ENCODE measurements at places on chromosomes 1 and 21.

DNA sequence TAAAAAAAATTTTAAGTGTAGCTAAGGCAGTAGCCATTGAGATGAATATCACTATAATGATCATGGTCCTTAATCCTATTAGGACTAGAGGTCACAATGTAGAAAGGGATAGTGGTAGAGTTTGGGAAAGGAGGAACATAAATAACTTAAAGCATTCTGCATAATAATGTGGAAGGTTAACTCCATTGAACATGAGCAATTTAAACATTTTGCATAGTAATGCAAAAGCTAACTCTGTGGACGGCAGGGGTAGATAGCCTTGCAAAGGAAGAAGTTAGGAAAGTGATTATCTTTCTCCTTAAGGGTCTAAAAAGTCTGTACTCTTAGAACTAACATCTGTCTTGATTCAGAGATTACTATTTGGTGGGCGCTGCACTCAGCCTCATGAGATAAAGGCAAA is 39.0 kb upstream of the DENND1B start:
- DNase-seq, result no peak

DNA sequence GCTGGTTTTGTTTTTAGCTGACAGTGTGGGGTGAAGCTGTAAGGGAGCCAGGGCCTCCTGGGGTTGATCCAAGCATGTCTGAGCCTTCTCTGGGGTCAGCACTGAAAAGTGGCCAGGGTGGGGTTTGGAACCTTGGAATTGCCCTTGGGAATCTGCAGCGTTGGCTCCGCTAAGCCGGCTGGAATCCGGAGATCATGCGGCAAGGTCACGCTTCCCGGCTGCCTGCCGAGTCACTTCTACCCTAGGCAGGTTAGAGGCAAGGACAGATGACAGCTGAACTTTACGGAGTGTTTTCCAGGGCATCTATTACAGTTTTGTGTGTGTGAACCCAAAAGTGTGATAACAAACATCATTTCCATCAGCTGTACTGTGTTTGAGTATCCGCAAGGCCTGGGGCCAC is 17.1 kb downstream of the ABCG1 start:
- no peak for DNase-seq

DNA sequence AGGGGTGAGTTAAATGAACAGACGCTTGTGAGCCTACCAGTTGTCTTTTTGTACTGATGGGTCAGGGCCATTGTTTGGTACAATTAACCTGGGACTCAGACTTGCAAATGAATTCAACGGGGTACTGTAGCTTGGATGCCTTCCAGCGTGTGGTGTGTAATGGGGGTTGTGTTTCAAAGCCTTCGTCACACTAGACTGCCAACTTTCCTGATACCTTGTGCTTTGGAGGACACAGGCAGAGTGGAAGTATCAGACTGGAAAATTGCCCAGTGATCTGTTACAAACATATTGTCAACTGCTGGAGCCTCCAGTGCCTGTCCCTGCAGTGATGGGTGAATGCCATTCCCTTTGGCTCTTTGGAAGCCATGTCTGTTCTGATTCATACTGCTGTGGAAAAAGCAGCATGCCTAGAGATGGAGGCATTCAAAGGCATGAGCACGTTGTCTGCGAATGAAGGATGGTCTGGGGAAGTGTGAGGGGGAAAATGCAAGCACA is 384.5 kb downstream of the LMX1A start:
- no peak for DNase-seq

DNA sequence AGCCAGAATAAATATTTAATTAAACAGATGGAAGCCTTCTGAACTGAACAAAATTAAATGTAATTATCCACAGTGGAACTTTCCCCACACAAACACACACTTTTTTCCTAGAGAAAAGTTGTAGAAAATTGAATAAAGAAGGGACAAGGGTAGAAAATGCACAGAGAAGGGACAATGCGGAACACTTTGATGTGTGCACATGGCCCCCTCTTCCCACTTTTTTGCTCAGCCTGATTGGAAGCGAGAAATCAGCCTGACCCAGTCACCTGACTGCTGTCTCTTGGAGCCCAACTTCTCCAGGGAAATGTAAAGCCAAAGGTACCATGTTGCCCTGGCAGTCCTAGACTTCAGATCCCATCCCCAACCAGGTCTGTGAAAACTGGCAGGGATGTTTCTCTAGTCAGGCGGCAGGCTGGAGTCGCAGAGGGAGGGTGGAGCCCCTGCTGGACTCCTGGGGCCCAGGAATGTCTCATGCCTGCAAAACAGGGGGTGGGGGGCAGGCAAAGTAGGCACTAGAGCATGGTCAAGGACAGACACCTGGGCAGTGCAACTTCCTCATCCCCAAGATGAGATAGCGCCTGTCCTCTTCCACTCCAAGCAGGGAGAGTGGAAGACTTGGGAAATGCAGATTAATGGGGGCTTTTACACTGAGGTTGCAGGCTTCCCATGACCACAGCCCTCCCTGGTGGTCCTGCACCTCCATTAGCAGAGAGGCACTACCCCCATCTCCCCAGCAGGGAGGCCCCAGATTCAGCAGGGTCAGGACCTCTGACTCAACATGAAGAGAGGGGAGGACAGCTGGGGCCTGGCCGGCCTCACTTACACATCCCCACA is 2.8 kb downstream of the CERS2 start:
- DNase-seq, result no peak

DNA sequence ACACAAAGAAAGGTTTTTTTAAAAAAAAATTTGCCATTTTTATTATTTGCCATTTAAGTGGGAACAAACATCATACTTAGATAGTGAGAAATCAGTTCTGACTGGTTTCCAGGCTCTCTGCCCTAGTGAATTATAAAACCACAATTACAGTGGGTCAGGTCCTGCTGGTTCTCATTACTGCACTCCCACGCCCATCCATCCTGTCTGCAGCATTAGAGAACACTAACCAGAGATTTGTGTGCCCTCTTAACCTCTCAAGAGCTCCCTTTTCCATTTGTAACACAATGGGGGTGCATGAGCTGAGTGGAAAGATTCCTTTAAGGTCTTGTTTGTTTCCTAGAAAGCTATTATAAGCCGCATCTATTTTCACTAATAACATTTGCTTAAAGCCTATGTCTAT is 489.3 kb downstream of the AMY1C start:
- DNase-seq, result no peak

Data from SJCRH30 (cell line).